ENCODE measurements at places on chromosomes 3 and 15.
A peak's percentile ranks its signal among the peaks of the same experiment; 100 is the strongest.

DNA sequence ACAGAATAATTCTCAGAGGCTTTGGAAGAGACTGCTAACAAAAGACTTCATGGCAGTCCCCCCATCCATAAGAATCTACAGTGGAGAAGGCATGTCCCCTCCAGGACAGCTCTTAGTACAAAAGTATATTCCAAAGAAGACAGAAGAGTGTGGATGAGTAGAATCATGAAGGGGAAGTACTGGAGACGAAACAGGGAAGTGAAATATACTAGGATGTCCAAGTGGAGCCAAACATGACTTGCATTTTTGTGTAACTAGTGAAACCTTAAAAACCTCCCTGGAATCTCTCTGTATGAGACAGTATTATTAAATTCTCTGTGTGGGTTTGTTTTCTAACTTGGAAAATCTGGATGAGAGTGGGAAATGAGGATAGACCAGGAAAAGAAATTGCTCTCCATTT is 312.4 kb downstream of the RSL24D1 start:
- no peak for DNase-seq

DNA sequence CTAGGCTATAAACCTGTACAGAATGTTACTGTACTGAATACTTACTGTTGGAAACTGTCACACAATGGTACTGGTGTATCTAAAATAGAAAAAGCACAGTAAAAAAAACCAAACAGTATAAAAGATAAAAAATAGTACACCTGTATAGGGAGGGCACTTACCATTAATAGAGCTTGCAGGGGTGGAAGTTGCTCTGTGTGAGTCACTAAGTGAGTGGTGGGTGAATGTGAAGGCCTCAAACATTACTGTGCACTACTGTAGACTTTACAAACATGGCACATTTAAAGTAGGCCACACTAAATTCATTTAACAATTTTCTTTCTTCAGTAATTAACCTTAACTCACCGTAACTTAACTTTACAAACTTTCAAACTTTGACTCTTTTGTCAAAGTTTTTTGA is 22.0 kb downstream of the B3GALNT1 start:
- DNase-seq: no peak

- DNase-seq: no peak
Observed at GRCh38 chr3:127237835-127238234, 44.9 kb downstream of the PRR23E start.

DNA sequence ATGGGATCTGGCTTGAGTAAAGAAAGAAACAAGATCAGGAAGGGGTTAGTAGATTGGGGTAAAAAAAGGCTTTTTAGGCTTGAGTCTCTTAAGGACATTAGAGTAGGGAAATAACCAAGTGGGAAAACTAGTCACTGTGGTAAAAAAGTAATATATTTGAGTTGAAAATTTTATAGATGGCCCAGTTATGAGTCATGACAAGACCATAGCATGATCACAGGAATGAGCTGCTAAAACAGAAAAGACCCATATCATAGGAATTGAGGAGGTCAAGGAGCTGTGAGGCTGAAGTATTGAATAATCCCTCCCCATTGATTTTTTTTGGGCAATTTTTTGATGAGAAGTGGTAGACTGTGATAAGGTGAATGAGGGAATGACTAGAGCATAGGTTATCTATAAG is 69.2 kb upstream of the TBC1D5 start:
- no peak for DNase-seq

DNA sequence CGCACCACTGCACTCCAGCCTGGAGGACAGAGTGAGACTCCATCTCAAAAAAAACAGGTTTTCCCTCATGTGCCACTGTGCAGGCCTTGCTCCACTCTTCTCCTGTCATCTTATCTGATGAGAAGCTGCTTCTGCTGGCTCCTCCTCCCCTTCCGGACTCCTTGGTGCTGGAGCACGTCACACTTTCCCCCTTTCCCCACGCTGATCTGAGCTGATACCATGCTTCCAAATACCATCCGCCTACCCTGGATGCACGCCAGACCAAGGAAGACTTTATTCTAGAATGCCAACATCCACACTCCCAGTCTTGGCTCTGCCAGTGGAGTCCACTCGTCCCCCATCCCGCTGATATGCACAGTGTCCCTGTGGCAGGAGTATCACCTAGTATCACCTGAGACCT is 31.3 kb downstream of the HOMER2 start:
- no peak for DNase-seq

DNA sequence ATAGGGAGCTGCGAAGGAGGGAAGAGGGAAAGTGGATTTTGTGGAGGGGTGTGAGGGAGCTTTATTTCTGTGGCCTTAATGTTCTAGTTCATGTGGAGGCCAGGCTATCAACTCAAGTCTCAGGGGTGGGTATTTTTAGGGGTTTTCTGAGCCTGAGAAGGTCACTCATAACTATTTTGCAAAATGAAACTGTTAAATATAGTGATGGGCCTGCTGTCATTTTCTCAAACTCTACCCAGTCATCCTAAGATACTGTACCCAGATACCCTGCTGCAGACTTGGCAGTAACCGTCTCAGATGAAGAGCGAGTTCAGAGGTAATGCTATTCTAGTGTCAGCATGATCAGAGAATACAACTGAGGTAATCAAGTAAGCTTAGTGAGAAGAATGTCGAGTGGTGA is 545.0 kb upstream of the TBL1XR1 start:
- no peak for DNase-seq

- DNase-seq: no peak
Observed at GRCh38 chr3:20043825-20044224, 3.6 kb downstream of the KAT2B start.

DNA sequence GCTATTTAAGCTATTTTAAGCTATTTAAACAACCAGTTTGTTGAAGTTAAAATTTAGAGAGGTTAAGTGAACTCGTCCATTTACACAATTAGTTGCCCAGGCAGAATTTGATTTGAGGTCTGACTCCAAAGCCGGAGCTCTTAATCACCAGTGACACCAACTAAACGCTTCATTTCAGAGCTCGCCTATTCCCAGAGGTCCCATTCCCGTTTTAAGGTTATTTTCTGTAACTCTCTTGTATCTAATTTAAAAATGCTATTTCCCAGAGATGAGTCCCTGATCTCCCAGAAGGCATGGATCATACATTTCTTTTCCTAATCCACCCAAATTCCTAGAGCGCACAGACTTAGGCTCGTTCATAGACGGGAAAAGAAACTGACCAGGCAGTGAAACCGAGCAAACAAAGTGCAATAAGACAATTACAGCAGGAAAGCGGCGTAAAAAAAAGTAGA is 904 bp upstream of the MCTP2 start:
- no peak for DNase-seq

DNA sequence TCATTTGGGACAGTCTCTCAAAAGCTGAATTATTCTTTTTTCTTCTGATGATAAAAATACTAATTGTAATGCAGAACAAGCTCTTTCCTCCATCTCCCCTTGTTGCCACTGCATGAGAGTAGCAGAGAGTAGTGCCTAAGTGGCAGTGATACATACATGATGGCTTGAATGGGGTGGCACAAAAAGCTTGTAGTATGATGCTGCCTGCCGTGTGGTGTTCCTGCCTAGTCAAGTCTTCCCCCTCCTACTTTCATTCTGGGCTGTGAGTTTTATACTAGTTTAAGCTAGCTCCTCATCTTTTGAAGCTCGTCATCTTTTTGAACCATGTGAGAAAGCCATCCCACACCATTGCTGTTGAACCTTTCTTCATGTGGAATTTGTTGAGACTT is 230.5 kb downstream of the NFKBIZ start:
- DNase-seq: no peak

DNA sequence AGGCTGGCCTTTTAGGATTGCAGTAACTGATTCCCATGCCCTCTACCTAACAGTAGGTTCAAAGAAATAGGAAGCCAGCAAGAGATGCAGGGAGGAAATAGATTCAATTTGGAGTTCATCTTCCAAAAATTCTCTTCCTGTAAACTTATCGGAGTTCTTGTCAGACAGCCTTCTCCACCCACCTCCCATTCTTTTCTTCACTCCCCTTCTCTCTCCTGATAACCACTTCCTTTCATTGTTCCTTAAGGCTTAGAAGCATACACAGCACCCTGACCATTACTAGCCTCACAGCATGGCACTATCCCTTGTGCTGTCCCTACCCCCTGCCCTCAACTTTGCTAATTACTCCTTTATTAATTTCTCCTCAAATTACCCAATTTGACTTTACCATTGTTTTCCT is 130.4 kb upstream of the ADAMTS9 start:
- no peak for DNase-seq

DNA sequence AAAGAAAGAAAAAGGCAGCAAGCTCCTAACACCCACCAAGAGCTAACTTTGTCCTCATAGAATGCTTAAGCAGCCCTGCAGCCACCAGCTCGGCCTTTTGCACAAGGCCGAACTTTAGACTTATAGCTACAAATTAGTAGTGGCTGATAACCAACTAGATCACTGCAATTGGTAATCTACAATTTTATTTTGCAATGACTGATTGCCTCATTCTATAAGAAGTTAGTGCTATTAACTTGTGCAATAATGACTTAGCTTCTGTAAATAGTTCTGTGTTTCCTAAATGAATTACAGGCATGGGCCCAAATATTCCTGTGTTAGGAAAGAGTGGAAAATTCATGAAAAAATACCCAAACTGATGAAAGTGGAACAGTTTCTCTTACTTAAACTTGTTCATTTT is 284.8 kb upstream of the CFAP20DC start:
- DNase-seq: no peak

GRCh38 chr3:171142985-171143384 is 116.5 kb upstream of the SLC2A2 start:
- peak; percentile 59 for DNase-seq

DNA sequence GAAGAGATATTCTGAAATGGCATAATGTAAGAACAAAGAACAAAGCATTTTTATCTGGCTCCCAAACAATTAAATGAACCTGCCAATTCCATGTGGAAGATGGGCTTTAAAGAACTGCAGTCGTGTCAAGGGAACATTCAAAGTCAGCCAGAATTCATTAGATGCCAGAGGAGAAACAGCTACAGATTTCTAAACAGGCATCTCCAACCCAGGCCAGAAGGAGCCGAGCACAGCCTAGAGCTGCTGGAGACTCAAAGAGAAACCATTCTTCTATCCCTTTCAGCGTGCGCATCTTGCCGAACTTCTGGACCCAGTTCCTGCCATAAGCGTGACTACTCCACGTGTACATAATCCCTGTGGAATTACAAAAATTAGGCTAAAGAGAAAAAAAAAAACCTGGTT is 60.4 kb downstream of the MB21D2 start:
- no peak for DNase-seq

- DNase-seq: no peak
Observed at GRCh38 chr3:101433652-101434051, 79.4 kb downstream of the SENP7 start.

GRCh38 chr3:21237638-21238037 is 513.4 kb downstream of the ZNF385D start:
- no peak for DNase-seq

GRCh38 chr3:89467898-89468363 is 360.5 kb downstream of the EPHA3 start:
- no peak for DNase-seq

DNA sequence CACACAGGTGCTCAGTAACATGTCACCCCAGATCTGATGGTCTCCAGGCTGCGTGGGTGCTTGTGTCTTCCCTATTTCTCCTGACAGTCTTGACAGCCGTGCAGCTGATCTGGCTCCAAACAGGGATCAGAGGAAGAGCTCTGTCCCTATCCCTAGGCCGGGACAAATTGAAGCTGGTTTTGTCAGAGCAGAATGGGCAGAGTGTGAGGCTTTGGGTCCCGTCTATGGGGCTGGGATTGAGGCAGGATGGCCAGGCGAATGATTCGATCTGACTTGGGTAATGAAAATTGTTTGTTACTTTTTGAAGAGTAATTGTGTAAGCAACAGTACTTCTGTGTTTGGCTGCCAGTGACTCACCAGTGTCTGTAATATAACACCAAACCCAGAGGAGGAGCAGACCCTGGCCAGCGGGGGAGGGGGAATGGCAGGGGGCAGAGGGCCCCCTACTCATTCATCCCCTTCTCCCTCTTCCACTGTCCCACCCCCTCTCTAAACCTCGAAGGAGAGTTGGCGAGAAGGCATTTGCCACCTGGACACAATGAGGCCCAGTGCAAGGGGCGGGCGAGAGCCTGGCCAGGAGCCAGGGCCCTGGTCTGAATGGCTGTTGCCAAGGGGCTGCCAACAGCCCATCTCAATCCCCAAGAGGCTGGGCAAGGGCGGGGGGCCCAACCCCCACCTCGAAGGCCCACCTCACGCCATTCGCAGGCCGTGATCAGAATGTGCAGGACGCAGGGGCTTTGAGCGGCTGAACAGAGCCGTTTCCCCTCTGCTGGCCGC is 4.9 kb upstream of the MAGEF1 start:
- DNase-seq: peak; percentile 45

GRCh38 chr3:135907422-135908165 is 57.9 kb upstream of the PPP2R3A start:
- no peak for DNase-seq

GRCh38 chr3:188212308-188212969 is 58.5 kb downstream of the LPP start:
- no peak for DNase-seq

GRCh38 chr3:131402391-131403039 is 20.9 kb downstream of the NUDT16 start:
- no peak for DNase-seq

- no peak for DNase-seq
Observed at GRCh38 chr15:82017656-82018055, 28.2 kb downstream of the MEX3B start.

GRCh38 chr3:141945726-141946485 is 69.5 kb downstream of the ATP1B3 start:
- no peak for DNase-seq

DNA sequence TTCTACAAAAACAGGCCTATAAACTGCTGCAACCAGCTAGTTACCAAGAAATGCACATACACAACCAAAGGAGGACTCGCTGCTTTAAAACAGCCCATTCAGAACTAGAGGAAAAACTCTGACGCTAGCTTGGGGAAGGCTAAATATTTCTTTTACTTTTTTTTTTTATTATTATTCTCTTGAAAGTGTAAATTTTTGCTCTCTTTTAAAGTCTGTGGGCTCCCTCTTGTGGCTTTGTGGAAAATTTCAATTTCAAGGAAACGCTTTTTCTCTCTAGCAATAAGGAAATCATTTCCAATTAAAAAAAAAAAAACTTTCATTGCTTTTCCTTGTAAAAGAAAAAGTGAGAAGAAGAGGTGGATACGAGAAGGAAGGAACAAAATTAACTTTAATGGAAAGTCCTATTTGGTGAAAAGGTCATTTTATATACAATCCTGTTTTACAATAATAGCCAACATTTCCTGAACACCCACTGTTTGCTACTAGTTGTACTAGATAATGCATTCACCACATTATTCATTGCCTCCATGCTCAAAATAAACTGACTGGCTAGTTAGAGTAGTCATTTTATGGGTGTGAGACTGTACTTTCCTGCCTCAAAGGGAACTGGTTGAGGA is 51.2 kb upstream of the SAMMSON start:
- DNase-seq: peak; percentile 30

Measured in brain microvascular endothelial cell (primary cell).